ENCODE measurements at places on chromosomes 6 and 20.

DNA sequence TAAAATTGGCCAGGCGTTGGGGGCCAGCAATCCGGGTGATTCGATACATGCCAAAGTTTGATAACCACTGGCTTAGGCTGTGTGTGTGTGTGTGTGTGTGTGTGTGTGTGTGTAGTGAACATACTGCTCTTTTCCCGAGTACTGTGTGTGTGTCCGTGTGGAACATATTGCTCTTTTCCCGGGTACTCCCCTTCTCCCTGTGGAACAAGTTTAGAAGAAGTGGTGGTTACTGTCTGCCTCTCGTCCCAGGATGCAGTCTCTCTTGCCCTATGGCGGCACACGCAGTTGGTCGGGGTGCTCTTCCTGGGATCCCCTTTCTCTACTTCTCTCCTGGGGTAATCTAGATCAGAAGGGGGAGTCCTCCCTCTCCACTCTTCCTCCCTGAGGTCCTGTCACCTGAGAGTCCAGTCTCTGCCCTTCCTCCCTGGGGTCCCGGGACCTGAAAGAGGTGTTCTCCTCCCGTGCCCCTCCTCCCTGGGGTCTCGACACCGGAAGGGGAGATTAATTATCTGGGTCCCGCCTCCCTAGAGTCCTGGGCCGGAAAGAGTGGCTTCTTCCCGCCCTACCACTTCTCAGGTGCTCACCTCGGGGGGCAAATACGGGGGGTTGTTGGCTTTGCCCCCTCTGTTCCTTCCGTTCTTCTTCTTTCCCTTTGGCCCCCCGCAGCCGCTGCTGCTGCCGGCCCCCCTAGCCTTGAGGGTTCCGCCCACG lies 516 bp downstream of the GTPBP2 start:
- peak; percentile 72 for DNase-seq

DNA sequence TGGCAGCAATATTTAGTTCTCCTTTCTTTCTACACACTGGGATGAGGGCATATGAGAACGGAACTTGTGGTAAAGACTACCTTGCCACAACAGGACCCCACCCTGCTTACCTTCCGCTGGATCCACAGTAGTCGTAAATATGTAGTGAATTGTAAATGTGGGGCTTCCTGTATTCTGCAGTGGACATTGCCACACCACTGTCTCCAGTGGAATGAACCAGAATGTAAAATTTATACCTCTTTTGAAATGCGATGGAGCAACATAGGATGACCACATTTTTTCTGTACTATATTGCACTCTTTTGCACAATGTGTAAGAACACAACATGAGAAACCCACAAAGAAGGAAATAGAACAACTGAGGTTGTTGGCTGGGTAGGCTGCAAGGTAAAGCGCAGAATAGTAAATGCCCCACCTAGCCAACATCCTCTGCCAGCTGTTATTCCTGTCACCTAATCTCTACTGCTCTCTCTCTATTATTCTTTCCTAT lies 16.1 kb upstream of the RIPOR2 start:
- DNase-seq, result no peak

GRCh38 chr6:168051648-168052047 lies 27.4 kb downstream of the FRMD1 start:
- DNase-seq, result no peak

DNA sequence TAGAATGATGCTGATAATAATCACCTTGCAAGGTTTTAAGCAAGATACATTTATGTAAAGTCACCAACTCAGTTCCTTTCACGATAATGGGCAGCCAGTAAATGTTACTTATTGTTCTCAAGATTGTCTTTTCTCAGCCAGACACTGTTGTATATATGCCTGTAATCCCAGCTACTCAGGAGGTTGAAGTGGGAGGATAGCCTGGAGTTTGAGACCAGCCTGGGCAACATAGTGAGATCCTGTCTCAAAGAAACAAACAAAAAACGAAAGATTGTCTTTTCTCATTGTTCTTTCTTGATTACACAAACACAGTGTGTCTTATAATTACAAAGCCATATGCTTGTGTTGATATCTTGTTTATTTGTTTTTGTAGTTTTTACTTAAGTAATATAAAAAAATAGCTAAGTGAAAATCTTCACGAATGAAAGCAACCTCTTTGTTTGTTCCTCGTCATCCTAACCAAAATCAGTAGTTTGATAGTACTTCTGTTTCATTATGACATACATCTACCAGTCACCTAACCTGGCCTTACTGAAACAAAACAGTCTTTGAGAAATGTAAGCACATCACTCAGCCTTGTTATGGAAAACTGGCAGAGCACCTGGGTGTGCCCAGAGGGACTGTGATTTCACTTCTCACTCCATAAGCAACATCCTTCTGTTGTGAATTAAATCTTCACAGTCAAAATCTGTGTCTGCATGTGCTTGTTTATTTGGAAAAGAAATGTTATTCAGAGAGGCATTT lies 436.2 kb upstream of the SOX4 start:
- DNase-seq, result peak; percentile 94

GRCh38 chr6:135909737-135910387 lies 58.4 kb downstream of the PDE7B start:
- no peak for DNase-seq

- no peak for DNase-seq
Measured at GRCh38 chr6:141483598-141484061, 649.1 kb upstream of the GJE1 start.

DNA sequence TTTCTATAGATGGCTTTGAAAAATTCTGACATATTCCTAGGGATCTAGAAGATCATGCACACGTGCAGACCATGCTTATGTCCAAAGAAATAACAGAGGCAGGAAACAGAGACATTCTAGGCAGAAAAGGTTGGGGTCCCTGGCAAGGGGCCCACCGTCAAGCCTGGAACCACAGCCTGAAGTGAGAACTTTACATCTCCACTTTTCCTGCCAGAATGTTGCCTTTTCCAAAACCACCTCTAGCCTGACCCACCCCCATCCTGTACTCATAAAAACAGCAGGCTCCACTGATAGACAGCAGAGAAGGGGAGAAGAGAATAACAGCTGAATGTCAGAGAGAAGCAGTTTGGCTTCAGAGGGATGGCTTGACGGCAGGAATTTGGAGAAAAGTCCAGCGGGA lies 257.3 kb upstream of the NT5E start:
- DNase-seq, result no peak

GRCh38 chr6:144098993-144099392 lies 3.6 kb upstream of the SF3B5 start:
- no peak for DNase-seq

DNA sequence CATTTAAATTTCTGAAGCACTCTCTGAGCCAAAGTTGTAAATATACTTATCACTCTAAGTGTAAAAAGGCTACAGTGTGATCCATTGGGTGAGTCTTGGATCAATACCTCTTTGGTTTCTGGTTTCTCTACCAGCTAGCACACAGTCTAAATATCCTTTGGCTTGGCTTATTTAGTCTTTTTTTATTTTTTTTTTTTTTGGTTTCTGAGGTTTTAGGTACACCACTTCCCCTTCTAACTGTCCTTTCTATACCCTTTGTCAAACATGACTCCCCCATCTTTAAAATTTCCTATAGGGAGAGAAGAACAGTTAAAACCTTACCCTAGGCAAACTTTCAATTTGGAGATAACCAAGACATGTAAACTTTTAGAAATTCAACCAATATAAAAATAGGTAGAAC lies 379.0 kb downstream of the PHF3 start:
- DNase-seq, result no peak

DNA sequence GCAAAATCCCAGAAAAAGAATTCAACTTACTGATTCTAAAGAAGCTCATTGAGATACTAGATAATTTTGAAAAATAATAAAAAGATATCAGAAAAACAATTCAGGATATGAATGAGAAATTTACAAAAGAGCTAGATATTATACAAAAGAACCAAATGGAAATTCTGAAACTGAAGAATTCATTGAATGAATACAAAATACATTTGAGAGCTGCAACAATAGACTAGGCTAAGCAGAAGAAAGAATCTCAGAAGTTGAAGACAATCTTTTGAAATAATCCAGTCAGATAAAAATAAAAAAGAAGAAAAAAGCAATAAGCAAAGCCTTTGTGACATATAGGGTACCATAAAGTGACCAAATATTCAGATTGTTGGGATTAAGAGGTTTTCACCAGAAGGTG lies 206.0 kb downstream of the CD109 start:
- no peak for DNase-seq

DNA sequence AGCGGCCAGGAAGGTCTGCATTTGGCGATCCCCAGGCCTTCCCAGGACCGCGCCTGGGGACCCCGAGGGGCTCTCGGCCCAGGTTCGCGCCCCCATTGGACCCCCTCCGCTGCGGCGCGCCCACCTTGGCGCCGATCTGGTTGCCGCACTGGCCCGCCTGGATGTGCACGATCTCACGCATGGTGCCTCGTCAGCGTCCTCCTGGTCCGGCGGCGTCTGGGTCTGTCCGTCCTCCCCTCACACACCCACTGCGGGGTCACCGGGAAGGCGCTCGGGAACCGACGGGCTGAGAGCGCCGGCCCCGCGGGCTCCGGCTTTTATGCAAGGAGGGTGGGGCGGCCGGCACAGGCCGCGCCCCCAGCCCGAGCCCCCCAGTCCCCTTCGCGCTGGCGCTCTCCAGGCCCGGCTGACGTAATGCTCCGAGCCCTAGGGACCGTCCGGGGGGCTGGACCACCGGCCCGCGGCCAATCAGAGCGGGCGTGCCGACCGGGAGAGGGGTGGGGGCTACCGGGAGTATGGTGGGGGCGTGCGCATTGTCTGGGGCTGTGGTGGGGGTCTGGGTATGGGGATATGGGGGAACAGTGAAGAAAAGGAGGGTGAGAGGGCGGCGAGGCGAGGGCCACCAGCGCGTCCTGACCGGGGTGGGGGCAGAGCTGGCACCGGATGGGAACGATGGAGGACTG lies at the start of gene TUBB2B:
Gene TUBB2B (minus strand): TSS at position 291 of the 683 bp plus-strand sequence. CDS start 110 bp downstream, at position 181.
- DNase-seq, result peak; percentile 99

DNA sequence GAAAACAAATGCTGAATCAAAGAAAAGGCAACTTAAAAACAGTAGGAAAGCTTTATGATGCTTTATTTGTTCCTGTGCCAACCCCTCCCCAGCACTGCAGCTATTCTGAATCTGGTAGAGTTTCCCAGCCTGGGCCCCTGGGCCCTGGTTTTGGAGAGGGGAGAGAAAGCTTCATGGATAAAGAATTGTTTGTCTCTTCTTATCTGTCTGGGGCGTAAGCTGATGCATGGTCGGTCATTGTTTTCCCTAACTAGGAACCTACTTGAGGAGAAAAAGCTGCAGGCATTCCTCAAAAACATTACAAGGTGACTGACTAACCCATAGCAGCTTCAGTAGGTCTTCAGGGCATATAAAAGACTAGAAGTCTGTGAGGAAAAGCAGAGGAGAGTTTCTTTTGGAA lies 758.1 kb upstream of the EPHA7 start:
- DNase-seq, result no peak

GRCh38 chr20:24949756-24950127 lies 673 bp downstream of the CST7 start:
- DNase-seq, result no peak

- no peak for DNase-seq
Measured at GRCh38 chr6:1312473-1313367, 822 bp downstream of the FOXQ1 start.

GRCh38 chr6:4503700-4504099 lies 272.5 kb upstream of the CDYL start:
- DNase-seq, result no peak

GRCh38 chr6:63352069-63352543 lies 32.3 kb upstream of the LGSN start:
- peak; percentile 42 for DNase-seq

DNA sequence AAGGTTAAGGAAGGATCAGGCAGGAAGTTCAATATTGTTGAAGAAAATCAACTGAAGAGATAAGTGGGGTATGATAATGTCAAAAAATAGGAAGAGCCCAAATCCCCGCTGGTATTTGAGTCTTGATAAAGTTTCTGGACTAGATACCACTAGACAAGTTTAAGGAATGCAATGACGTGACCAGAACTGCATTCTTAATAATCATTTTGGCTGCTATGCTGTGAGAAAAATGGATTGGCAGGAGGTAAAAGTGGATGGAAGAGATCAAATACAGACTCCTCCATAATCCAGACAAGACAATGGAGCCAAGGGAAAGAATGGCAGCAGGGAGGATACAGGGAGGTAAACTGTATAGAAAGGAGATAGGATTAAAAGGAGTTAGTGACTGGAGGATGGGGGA lies 128.2 kb downstream of the COL12A1 start:
- DNase-seq, result no peak

DNA sequence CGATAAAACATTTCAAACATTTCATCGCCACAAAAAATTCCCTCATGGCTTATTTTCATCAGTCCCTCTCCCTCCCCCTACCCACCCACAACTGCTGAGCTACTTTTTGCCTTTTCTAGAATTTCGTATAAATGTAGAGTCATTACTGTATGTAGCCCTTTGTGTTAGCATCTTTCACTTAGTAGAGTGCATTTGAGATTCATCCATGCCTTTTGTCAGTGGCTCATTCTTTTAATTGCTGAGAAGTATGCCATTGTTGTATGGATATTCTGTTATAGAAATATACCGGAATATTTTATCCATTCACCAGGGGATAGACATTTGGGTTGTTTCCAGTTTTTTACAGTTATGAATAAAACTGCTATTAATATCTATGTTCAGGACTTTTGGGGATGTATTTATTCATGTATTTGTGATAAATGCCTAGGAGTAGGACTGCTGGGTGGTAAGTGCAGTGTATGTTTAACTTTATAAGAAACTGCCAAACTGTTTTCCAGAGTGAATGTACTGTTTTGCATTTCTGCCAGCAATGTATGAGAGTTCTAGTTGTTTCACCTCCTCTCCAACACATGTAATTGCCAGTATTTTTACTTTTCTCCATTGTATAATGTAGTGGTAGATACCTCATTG lies 50.4 kb downstream of the FOXO3 start:
- DNase-seq, result no peak

GRCh38 chr6:73704798-73705197 lies 8.8 kb downstream of the CD109 start:
- no peak for DNase-seq

- DNase-seq, result no peak
Measured at GRCh38 chr6:146153040-146153758, 124.3 kb downstream of the GRM1 start.

- DNase-seq, result no peak
Measured at GRCh38 chr6:70303034-70303525, at the start of gene COL9A1. COL9A1 (minus strand) TSS chr6:70303084; CDS start chr6:70302924, 160 bp downstream.

GRCh38 chr20:2515203-2515602 lies 6.5 kb upstream of the ZNF343 start:
- no peak for DNase-seq

GRCh38 chr6:105482227-105482844 lies 79.5 kb upstream of the PREP start:
- peak; percentile 45 for DNase-seq

- DNase-seq, result no peak
Measured at GRCh38 chr20:41392295-41392694, 25.7 kb upstream of the EMILIN3 start.

DNA sequence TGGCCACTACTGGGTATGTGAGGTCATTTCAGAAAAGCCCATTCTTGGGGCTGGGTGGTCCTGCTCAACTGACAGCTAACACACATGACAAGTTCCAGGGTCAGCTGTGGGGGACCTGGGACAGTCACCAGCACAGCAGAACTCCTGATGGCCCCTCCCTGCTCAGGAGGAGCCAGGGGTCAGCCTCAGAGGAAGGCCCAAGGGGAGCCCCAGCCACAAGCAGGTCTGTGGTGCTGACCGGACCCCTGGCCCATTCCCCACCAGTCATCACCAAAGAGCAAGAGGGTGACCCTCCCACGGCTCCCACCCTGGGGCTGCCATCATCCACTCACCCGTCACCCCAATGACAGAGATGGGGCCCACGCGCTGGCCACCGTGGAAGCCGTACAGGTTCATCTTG lies 18.0 kb downstream of the CYP21A2 start:
- no peak for DNase-seq
